Calu3 (cell line): ENCODE measurements at places on chromosomes 6 and 20. TPM values are rescaled to one million over a fixed set of nuclear protein-coding genes. Genes with fewer than 3 reads are reported as not detected.

DNA sequence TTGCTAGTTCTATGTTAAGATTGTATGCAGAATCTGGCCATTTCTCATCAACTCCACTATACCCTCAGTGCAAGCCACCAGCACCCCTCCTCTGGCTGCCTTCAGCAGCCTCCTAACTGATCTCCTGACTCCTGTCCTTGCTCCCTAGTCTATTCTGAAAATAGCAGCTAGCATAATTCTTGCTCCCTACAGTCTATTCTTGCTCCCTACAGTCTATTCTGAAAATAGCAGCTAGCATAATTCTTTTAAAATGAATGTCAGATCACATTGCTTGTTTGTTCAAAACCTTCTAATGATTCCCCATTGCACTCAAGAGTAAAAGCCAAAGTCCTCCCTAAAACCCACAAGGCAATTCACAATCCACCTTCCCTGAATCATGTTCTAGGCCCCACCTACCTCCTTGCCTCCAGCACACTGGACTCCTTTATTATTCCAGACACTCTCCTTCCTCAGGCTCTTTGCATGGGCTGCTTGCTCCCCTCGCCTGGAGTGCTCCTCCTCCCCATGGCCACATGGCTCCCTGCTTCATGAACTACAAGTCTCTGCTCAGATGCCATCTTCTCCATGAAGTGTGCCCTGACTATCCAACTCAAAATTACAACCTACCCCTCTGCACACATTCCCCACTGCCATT is 164.2 kb upstream of the TNFAIP3 start:
- H3K27ac ChIP-seq = no peak overlapping the region
- no peak overlapping the region for H3K4me3 ChIP-seq
- H3K27me3 ChIP-seq = no peaks in the 10 kb centered on the region
- DNase-seq = no peak
- no peaks in the 10 kb centered on the region for H3K36me3 ChIP-seq
- peaks cover 15% of the 10 kb centered on the region for H3K4me1 ChIP-seq

DNA sequence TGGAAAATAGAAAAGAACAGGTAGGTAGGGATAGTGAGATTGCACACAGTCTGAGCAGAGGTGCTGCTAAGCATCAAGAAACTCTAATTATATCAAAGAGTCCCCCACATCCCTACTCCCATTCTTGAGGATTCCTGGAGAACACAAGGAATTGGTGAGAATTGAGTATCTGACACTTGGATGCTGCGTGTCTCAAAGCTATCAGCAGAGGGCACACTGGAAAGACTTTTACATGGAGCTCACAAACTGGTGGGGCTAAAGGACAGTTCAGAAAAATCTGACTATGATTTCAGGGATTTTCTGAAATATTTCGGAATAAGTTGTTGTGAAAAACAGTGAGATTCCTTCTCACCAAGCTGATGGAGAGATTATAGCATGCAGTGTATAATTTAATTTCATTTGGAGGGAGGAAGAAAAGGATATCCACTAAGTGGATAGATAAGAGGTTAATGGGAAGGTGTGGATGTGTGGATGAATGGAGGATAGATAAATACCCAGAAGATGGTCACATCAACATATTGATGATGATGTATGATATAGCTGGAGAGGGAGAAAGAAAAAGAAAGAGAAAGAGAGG is 215.4 kb upstream of the DEFB112 start:
- no peaks in the 10 kb centered on the region for H3K27me3 ChIP-seq
- no peaks in the 10 kb centered on the region for H3K36me3 ChIP-seq

- no peaks in the 10 kb centered on the region for H3K27me3 ChIP-seq
- peak overlapping the region; percentile 95 for H3K27ac ChIP-seq
- DNase-seq = peak; percentile 66
These were observed 37.6 kb upstream of the HINT3 start for GRCh38 chr6:125918681-125919566.

- peaks cover 76% of the 10 kb centered on the region for H3K4me1 ChIP-seq
- peak; percentile 90 for DNase-seq
- no peaks in the 10 kb centered on the region for H3K27me3 ChIP-seq
- H3K36me3 ChIP-seq = peaks cover 22% of the 10 kb centered on the region
- H3K4me3 ChIP-seq = no peak overlapping the region
These were observed 200.7 kb downstream of the BCAS1 start for GRCh38 chr20:53869466-53870258.

GRCh38 chr6:170185175-170185978 is 105.5 kb downstream of the DLL1 start:
- no peak overlapping the region for H3K4me3 ChIP-seq
- no peaks in the 10 kb centered on the region for H3K4me1 ChIP-seq

DNA sequence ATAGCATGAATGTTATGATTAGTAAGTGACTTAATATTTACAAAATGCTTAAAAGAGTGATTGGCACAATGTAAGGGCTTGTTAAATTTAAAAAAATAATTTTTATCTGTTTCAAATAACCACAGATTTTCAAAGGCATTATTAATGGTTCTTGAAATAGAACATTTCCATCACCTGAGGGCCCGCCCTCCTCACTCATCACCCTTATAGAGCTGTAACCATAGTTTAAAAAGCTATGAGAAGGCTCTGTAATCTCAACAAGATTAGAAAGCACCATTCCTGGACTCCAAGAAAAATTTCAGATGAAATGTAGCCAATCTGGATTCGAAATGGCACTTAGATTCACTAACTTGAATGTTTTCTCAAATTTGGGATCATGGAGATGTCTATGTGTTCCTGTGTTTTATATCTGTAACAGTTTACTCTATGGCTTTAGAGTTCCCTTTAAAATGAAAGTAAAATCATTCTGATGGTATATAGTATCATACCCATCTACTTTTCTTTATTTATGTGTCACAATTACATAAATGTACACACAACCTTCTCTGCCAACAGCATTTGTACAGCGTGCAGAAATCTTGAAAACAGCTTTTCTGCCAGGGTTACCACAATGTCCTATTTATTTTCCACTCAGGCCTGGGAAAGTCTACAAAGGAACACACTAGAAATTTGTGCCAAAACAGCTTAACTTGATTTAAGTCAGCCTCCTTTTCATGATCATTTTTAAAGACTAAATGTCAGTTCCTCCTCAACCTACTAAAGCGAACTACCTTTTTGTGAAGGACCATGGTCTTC is 207.7 kb downstream of the TBX18 start:
- no peaks in the 10 kb centered on the region for H3K36me3 ChIP-seq
- DNase-seq = no peak
- no peak overlapping the region for H3K4me3 ChIP-seq
- no peak overlapping the region for H3K27ac ChIP-seq
- peaks cover 29% of the 10 kb centered on the region for H3K4me1 ChIP-seq

DNA sequence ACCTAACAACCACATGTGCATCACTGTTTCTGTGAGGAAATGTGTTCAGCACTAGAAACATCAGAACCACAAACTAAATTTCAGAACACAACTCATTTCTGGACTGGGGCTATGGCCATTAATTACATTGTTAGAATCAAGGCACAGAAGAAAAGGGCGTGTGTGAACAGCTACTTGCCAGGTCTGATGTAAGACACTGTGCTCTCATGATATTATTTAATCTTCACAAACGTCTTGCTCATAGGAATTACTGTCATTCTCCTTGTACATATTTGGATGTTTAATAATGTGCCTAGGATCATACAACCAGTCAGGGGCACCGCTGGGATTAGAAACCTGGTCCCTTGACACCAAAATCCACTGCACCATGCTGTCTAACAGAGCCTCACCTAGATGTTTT is 14.8 kb downstream of the ADGRF1 start:
- H3K27me3 ChIP-seq = no peaks in the 10 kb centered on the region
- peaks cover 22% of the 10 kb centered on the region for H3K4me1 ChIP-seq
- no peak overlapping the region for H3K27ac ChIP-seq
- H3K36me3 ChIP-seq = peaks cover 24% of the 10 kb centered on the region
- DNase-seq = no peak

DNA sequence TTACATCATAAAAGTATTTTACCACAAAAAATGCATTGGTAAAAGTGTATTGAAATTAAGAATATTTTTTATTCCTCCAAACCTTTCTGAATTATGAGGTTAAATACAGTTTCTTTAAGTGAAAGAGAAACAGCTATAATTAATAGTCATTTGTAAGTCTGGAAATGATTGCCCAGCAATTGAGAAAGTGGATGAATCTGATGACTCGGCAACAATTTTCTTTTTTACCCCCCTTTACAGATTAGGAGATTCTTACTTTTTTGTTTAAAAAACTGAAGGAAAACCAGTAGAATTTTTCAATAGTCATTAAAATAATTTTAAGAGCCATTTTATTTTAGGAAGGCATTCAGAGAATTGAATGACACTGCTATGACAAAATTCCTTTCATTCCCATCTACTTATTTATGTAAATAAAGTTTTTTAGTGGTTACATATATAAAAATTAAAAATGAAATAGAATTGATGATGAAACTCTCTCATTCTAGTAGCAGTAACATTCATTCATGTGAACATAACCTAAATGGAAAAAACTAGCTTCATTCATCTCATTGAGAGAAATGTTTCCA is 169.6 kb upstream of the PRND start:
- DNase-seq = no peak
- peaks cover 19% of the 10 kb centered on the region for H3K4me1 ChIP-seq
- no peaks in the 10 kb centered on the region for H3K36me3 ChIP-seq
- peaks cover 12% of the 10 kb centered on the region for H3K27me3 ChIP-seq
- H3K4me3 ChIP-seq = no peak overlapping the region

- no peak overlapping the region for H3K27ac ChIP-seq
- no peaks in the 10 kb centered on the region for H3K4me1 ChIP-seq
- peaks cover 5% of the 10 kb centered on the region for H3K36me3 ChIP-seq
- no peaks in the 10 kb centered on the region for H3K27me3 ChIP-seq
- H3K4me3 ChIP-seq = no peak overlapping the region
These were observed 15.9 kb upstream of the GDAP1L1 start for GRCh38 chr20:44231193-44231592.

DNA sequence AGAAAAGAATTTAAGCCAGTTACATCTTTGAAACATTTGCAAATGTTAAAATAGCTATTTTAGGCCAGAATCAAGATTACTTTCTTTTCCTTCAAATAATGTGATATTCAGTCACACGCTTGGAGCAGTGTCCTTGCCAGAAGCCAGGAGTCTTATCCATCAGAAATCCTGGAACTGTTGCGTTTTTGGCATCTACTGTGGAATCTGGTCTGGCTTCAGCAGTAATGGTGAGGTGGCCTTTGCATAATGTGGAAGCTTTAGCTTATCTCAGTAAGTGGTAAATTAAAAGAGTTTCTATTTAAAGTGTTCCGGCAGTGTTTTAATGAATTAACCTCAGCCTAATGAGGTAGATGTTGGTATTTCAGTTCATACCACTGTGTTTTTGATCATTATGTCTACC is 97.6 kb downstream of the FIG4 start:
- no peaks in the 10 kb centered on the region for H3K27me3 ChIP-seq
- no peak overlapping the region for H3K27ac ChIP-seq
- H3K4me3 ChIP-seq = no peak overlapping the region

DNA sequence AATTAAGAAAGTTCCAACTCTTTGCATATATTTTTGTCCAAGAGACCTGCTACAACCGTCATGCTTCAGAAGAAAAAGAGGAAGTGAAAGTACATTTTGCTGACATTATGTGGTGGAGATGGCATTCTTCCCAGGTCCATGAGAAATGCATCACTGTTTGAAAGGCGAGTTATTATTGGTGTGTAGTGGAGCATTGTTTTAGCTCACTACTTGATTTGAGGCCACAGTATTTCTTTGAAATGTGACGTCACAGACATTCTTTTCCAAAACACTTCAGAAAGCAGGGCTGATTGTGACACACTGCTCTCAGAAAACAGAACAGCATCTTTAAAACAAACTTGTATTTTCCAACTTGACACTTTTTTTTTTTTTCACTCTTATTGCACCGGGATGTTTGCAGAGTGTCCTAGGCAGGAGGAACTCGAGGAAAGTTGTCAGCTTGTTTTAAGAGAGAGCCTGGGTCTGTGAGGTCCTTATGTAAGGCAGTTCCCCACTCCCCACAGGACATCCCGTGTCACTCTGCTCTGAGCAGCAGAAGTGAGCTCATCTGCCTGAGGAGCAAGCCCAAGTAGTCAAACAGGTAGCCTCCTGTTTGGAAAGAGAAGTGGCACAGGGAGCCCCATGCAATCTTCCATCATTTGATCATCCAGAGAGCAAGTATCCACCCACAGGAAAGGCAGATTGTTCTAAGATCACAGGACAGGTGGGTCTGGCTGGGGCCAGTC is 1.1 kb downstream of the SPTLC3 start:
- H3K4me3 ChIP-seq = peak overlapping the region; percentile 62
- peak; percentile 8 for DNase-seq
- peaks cover 37% of the 10 kb centered on the region for H3K4me1 ChIP-seq
- peaks cover 4% of the 10 kb centered on the region for H3K36me3 ChIP-seq
- H3K27ac ChIP-seq = peak overlapping the region; percentile 27

GRCh38 chr6:119249319-119249718 is 100.2 kb downstream of the MAN1A1 start:
- no peaks in the 10 kb centered on the region for H3K36me3 ChIP-seq
- H3K4me1 ChIP-seq = no peaks in the 10 kb centered on the region
- DNase-seq = no peak
- no peak overlapping the region for H3K4me3 ChIP-seq
- no peak overlapping the region for H3K27ac ChIP-seq

GRCh38 chr6:88141561-88142296 is 24.4 kb downstream of the CNR1 start:
- no peak overlapping the region for H3K27ac ChIP-seq
- DNase-seq = no peak
- H3K36me3 ChIP-seq = no peaks in the 10 kb centered on the region
- H3K4me1 ChIP-seq = no peaks in the 10 kb centered on the region
- H3K27me3 ChIP-seq = peaks cover under 1% of the 10 kb centered on the region

DNA sequence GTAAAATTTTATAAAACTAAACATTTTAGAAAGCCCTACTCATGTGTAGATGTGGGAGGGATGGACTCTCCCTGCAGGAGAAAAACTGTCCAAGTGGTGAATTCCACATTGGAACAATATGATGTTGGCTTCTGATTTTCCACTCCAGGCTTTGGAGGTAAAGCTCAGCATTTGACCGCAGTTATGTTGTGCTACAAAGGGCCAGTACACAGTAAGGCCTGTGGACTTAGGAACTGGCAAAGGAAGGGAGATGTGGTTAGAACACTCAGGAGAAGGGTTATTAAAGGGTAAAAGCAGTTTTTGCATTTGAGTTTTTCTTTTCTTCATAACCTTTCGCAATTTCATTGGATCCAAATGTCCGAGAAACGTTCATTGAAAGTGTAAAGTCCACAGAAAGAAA is 150.3 kb upstream of the SASH1 start:
- peak overlapping the region; percentile 54 for H3K27ac ChIP-seq
- no peaks in the 10 kb centered on the region for H3K36me3 ChIP-seq
- peaks cover 13% of the 10 kb centered on the region for H3K4me1 ChIP-seq

WTAP gene
- 91.8 and 103 TPM in 2 replicates for total RNA-seq

RIPPLY2 gene
- 0.31 TPM in 1 of 2 replicates, not detected in the other for total RNA-seq

BCL2L1 gene
- 290 and 321 TPM in 2 replicates for total RNA-seq

C2 gene
- total RNA-seq = 5.0 and 6.3 TPM in 2 replicates

GCM1 gene
- total RNA-seq = 0.38 and 0.47 TPM in 2 replicates

MCHR2 gene
- not detected in 2 replicates for total RNA-seq
